ENCODE measurements at places on chromosomes 6 and 20. TPM values are rescaled to one million over a fixed set of nuclear protein-coding genes. Genes with fewer than 3 reads are reported as not detected.

The CNR1 gene
- total RNA-seq: 162 TPM

The CALHM6 gene
- 8.5 TPM for total RNA-seq

The DDO gene
- total RNA-seq: 1.8 TPM

The TPX2 gene
- 11.3 TPM for total RNA-seq

The IL17A gene
- total RNA-seq: not detected

The FAM184A gene
- total RNA-seq: 40.8 TPM

The ENPP4 gene
- 41.8 TPM for total RNA-seq

The CALHM5 gene
- 1.2 TPM for total RNA-seq

The SLX4IP gene
- 11.8 TPM for total RNA-seq

All from diencephalon (tissue), 1 donor.